ENCODE measurements at places on chromosomes 5 and 9. TPM values are rescaled to one million over a fixed set of nuclear protein-coding genes. Genes with fewer than 3 reads are reported as not detected.

- H3K27me3 ChIP-seq = peaks cover 68% of the 10 kb centered on the region
- H3K27ac ChIP-seq = no peak overlapping the region
- H3K4me1 ChIP-seq = no peaks in the 10 kb centered on the region
- DNase-seq = no peak
Measured at GRCh38 chr5:1358726-1359025, 13.8 kb upstream of the CLPTM1L start.

The TMEM215 gene
- total RNA-seq = not detected

DNA sequence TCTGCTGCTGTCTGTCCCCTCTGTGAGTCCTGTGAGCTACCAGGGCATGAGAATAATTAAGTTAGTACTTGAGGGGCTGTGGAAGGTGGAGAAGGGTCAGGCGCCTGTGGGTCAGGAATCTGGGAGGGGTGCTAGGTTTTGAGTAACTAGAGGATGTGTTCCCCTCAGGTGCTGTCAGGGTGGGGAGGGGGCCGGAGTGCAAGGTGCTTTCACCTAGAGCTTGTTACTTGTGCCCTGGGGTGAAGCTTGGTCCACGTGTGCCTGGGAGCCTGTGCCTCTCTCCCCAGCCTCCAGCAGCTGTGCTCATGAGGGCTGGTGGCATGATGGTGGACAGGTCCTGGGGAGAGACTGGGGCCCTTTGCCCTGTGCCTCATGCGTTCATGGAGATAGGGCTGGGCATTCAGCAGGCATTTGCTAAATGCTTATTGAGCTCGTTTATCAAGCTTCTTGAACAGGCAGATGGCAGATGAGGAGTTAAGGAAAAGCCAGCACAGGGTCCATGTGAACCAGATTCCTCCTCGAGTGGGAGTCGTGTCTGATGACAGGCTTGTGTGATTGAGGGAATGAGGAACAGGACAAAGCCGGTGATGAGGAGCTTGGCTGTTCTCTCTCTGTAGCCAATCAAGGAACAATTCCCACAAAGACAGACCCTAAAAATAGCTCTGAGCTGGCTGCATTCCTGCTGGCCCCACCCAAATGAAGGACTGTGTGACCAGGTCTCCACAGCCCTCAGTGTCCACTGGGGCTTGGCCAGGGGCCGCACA is 40.9 kb downstream of the CACNA1B start:
- no peak overlapping the region for H3K27ac ChIP-seq
- H3K36me3 ChIP-seq = no peaks in the 10 kb centered on the region
- no peak overlapping the region for H3K4me3 ChIP-seq
- H3K27me3 ChIP-seq = peaks cover 20% of the 10 kb centered on the region
- DNase-seq = peak; percentile 18

- no peak overlapping the region for H3K27ac ChIP-seq
- peaks cover 40% of the 10 kb centered on the region for H3K4me1 ChIP-seq
- H3K27me3 ChIP-seq = no peaks in the 10 kb centered on the region
- DNase-seq = no peak
- no peaks in the 10 kb centered on the region for H3K36me3 ChIP-seq
Measured at GRCh38 chr5:72497823-72498222, 9.4 kb downstream of the ZNF366 start.

The ANKRD34B gene
- total RNA-seq = not detected

The GKAP1 gene
- total RNA-seq = 22.5 TPM

DNA sequence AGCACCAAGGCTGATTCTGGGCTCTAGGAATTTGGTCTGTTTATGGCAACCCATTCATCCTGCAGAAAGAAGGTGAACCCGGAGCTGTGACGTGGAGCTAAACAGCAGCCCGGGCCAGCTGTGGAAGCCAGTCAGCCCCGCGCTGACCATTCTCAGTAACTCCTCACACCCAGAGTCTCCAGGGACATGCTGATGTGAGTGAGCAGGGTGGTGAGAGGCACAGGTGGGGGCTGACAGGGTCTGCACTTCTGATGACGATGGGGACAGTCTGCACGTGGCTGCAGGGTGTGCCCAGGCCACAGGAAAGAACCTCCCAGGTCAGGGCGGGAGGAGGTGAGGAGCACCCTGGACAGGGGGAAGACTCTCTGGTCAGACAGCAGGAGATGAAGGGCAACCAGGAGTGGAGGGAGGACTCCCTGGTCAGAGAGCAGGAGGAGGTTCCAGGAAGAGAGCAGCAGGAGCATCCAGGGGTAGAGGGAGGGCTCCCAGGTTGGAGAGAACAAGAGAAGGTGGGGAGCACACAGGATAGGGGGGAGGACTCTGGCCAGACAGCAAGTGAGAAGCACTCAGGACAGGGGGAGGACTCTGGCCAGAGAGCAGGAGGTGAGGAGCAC is 26.1 kb upstream of the SLC6A3 start:
- no peak for DNase-seq
- no peak overlapping the region for H3K4me3 ChIP-seq
- H3K36me3 ChIP-seq = peaks cover 46% of the 10 kb centered on the region
- no peaks in the 10 kb centered on the region for H3K27me3 ChIP-seq
- H3K27ac ChIP-seq = no peak overlapping the region

The CCDC69 gene
- total RNA-seq = 167 TPM

The SH3RF2 gene
- total RNA-seq = 376 TPM

DNA sequence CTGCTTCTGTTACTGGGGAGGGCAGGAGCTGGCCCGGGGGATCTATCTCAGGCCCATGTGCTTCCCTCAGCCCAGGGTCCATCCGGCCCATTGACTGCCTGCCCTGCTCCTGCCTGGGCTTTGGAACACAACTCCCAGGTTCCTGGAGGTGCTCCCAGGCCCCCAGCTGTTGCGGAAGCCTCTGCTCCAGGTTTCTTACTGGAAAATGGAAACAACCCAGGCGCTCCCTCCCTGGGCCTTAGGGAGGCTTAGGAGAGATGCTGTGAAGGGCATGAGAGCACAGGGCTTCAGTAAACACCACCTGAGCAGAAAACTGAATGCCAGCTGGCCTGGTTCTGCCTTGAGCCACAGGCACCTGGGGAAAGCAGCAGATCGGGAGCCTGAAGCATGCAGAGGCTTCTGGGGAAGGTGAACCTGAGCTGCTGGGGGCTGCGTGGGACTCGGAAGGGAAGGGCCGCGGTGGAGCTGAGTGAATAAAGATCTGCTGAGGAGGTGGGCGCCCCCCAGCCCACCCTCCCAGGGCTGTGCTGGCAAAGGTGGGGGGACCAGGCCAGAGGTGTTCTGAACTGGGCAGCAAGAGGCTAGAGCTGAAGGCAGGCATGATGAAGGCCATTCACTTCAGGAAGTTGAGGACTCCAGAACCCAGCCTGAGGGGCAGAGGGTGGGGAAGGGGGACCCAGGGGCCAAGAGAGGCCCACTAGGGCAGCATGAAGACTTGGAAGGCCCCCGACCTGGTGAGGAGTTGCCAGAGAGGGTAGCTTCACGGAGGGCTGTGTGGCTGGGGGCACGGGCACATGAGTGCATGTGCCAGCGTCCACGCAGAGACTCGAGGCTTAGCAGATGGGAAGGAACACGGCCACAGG is 64.8 kb downstream of the SHB start:
- no peak overlapping the region for H3K27ac ChIP-seq
- no peaks in the 10 kb centered on the region for H3K36me3 ChIP-seq
- DNase-seq = no peak

DNA sequence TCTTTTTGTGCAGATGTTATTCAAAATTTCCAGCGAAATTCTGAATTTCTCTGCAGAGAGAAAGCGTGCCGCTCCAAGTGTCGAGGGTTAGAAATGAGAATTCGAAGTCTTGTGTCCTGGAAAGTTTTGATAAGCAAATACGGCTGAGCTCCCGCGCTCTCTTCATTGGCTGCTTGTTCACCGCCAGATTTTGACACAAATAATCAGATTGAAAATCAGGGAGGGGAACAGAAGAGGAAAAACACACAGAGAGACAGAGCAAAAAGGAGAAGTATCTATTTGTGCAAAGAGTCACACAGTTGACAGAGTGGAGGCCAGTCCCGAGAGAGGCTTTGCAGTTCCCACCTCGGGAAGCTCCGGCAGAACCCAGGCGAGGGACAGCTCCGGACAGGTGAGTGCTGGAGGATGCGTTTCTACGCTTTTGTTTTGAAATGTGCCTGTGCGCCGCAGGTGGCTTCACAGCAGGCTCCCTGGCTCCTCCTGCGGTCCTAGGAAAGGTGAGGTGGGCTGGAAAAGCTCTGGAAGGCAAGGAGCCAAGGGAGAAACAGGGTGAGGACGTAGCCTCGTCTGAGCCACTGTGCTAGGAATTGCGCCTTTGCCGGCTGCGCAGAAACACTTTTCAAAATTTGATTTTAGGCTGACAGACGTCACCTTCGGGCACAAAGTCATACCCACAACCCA is at the start of gene GFI1B:
Gene GFI1B (plus strand): TSS at position 244 of the 681 bp plus-strand sequence. CDS start 7,985 bp downstream, outside the sequence.
- no peak for DNase-seq
- H3K36me3 ChIP-seq = no peaks in the 10 kb centered on the region
- peaks cover 4% of the 10 kb centered on the region for H3K4me1 ChIP-seq
- H3K4me3 ChIP-seq = no peak within 1 kb of the TSS
- H3K27ac ChIP-seq = no peak within 1 kb of the TSS

- H3K27me3 ChIP-seq = no peaks in the 10 kb centered on the region
- H3K4me3 ChIP-seq = no peak overlapping the region
- no peak overlapping the region for H3K27ac ChIP-seq
- H3K4me1 ChIP-seq = no peaks in the 10 kb centered on the region
- no peak for DNase-seq
Measured at GRCh38 chr9:21121595-21122251, 19.9 kb downstream of the IFNW1 start.

DNA sequence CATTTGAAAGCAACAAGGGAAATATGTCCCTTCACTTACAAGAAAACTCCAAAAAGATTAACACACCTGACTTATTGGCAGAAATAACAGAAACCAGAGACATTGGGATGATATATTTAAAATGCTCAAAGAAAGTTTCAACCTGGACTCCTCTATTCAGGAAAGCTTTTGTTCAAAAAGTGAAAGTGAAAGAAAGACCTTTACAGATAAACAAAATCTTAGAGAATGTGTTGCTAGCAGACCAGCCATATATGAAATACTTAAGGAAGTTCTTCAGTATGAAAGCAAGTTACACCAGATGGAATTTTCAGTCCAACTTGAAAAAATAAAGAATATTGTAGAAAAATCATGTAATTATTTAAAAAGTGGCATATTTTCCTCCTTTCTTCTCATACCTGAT is 1075.1 kb downstream of the NR2F1-AS1 start:
- H3K36me3 ChIP-seq = no peaks in the 10 kb centered on the region
- H3K4me3 ChIP-seq = no peak overlapping the region
- no peaks in the 10 kb centered on the region for H3K4me1 ChIP-seq

The BSPRY gene
- 0.25 TPM for total RNA-seq

DNA sequence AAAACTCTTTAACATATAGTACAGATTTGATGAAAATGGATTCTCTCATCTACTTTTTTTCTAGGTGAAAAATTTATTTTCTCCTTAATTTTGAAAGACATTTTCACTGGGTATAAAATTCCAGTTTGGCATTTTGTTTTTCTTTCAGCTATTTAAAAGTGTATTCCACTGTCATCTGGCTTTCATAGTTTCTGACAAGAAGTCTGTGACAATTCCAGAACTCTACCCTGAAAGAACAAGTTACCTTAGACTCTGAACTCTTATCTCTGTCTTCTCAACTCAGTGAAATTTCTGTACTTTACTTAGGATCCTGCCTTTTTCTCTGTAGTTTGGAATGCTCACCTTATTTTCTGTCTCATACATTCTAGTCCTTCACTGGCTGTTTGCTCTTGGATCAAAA is 161.7 kb downstream of the RANBP17 start:
- no peak overlapping the region for H3K4me3 ChIP-seq
- H3K36me3 ChIP-seq = no peaks in the 10 kb centered on the region
- H3K4me1 ChIP-seq = no peaks in the 10 kb centered on the region

GRCh38 chr5:125526966-125527365 is 780.5 kb upstream of the ZNF608 start:
- no peak overlapping the region for H3K27ac ChIP-seq
- DNase-seq = peak; percentile 18
- peaks cover 9% of the 10 kb centered on the region for H3K4me1 ChIP-seq
- no peaks in the 10 kb centered on the region for H3K27me3 ChIP-seq
- no peaks in the 10 kb centered on the region for H3K36me3 ChIP-seq

DNA sequence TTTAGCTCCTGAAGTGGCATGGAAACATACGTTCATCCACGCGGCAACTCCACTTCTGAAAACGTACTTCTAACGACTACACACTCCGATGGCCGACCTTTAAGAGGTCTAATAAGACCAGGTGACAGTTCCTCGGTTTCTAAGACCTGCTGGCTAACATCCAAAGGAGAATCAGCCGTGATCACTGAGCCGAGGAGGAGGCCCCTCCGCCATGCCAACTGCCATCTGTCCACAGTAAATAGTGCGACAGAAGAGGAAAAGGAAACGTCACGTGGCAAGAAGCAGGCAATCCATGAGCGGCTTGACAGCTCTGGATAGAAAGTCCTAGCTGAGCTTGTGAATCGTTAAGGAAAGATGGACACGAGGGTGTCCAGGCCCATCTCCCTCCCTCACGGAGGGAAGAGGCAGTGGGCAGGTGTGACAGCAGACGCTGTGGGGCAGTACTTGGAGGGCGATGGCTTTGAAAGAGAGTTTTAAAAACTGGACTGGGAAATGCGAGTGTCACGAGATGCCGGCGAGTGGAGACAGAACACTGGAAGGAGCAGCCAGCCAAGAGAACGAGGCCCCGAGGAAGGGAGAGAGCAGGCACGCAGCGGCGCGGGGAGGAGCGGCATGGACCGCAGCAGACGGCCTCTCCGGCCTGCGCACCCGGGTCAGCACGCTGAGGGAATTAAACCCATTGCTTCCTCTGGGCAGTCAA is 66.7 kb upstream of the TBC1D9B start:
- H3K4me3 ChIP-seq = no peak overlapping the region
- no peak for DNase-seq
- H3K27ac ChIP-seq = no peak overlapping the region

The ALDH1A1 gene
- 20.7 TPM for total RNA-seq

The RORB gene
- 1.2 TPM for total RNA-seq

DNA sequence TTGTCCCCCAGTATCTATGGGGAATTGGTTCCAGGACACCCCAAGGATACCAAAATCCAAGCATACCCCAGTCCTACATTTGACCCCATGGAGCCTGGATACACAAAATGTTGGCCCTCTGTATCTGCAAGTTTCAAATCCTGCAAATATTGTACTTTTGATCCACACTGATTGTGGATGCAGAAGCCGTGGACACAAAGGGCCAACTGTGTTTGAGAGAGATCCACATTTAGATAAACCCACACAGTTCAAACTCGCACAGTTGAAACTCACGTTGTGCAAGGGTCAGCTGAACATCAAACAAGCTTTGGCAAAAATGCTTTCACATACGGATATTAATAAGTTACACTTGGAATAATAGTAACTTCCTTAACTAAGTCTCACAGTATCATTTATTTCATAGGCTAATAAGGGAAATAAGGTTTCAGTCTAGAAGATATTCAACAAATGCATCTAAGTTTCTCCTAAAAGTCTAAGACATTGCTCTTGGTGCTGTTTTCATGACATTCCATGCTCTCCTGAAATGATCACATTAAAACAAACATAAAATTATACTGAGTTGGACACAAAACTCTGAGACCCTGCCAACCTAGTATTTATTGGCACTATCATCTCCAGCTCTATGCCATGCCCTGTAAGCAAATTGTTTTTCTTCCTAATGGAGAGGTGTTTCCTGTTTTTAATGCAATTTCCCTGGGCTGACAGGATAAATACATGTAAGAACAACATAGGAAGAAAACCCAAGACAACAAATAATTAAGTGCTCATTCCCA is 32.3 kb downstream of the ACTL7A start:
- H3K4me3 ChIP-seq = no peak overlapping the region
- H3K4me1 ChIP-seq = peaks cover 12% of the 10 kb centered on the region
- no peak overlapping the region for H3K27ac ChIP-seq
- DNase-seq = no peak
- no peaks in the 10 kb centered on the region for H3K27me3 ChIP-seq

GRCh38 chr5:180127682-180128670 is 56.4 kb upstream of the RNF130 start:
- H3K4me1 ChIP-seq = peaks cover 7% of the 10 kb centered on the region
- DNase-seq = no peak
- H3K36me3 ChIP-seq = no peaks in the 10 kb centered on the region
- H3K27me3 ChIP-seq = peaks cover 54% of the 10 kb centered on the region

Data from left ventricle myocardium inferior (tissue), 1 donor.